Stimulated activated CD8-positive, alpha-beta memory T cell treated with anti-CD3 and anti-CD28 coated beads, Interleukin-7, amount 100 ng/mL, for 48 hours (primary cell): ENCODE measurements at places on chromosomes 7 and 10.

DNA sequence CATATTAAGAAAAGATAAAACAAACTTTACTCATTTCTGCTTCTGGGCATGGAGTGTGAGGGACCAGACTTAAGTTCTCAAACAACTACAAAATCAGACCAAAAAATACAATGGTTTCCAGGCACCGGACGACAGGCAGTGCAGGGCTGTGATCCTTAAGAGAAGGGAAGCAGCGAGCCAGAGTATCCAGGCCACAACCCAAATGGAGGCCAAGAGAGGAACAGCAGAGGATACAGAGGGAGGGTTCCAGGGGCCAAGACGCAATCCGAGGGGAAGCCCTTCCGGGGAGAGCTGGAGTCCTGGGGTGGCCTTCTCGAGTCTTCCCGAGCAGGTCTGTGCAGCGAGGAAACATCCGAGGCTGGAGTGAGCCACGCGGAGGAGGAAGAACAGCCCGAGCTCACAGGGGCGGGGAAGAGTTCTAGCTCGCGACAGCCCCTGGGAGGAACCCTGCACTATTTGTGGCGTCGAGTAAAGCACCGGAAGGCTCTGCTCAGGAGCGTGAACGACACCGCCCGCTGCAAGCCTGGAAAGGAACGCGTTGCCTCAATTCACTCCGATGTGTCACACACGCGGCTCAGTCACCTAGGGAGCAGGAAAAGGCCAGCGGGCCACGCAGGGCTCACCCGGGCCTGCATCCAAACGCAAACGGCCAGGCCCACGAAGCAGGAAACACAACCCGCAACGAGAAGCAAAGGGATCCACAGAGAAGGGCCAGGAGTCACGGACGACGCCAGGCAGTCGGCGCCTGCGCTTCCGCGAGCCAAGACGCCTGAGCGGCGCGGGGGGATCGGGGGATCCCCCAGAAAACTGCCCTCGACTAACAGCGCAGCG lies 933 bp upstream of the RNF32 start:
- no peak for DNase-seq

- no peak for DNase-seq
These were observed 138.0 kb upstream of the TARP start for GRCh38 chr7:38411404-38411803.

DNA sequence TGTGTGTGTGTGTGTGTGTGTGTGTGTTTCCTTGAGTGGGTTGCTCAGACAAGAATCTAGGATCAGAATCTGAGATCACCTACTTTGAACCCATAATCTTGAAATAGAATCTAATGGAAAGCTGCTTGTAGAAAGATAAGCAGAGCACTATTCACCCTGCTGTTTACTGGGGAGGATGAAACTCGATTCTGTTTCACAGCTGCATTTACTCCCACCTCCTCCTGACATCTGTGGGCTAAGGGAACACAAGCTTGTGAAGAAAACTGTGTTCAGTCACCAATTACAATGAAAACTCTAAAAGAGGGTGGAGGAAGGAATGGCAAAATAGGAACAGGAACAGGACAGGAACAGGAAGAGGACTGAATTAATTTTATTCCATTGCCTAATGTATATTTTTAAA lies 269.5 kb downstream of the TSPAN12 start:
- DNase-seq = no peak

GRCh38 chr10:3955955-3956617 lies 171.1 kb upstream of the KLF6 start:
- DNase-seq = no peak

DNA sequence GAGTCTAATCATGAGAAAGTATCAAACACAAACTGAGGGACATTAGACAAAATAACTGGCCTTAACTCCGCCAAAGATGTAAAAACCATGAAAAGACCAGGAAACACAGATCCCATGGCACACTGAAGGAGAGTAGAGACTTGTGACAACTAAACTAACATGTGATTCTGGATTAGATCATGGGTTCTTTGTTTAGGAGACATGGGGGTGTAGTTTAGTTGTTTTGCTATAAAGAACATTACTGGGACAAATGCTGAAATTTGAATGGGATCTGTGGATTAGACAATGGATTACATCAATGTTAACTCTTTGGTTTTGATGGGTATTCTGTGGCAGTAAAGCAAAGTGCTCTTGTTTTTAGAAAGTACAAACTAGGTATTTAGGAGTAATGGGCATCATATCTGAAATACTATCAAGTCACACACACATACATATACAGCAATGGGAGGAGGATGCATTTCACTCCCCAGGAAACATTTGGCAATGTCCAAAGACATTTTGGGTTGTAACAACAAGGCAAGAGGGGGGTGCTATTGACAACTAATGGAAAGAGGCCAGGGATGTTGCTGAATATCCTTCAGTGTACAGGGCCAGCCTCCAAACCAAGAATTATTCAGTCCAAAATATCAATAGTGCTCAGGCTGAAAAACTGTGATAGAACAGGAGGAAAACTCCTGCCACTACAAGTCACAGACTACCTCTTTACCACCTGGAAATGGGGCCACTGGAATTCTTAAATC lies 32.4 kb downstream of the WAPL start:
- DNase-seq = no peak
